ENCODE measurements at places on chromosomes 1 and 21.
A peak's percentile ranks its signal among the peaks of the same experiment; 100 is the strongest.

- no peak for DNase-seq
Observed at GRCh38 chr21:42426424-42426823, 22.7 kb downstream of the UBASH3A start.

DNA sequence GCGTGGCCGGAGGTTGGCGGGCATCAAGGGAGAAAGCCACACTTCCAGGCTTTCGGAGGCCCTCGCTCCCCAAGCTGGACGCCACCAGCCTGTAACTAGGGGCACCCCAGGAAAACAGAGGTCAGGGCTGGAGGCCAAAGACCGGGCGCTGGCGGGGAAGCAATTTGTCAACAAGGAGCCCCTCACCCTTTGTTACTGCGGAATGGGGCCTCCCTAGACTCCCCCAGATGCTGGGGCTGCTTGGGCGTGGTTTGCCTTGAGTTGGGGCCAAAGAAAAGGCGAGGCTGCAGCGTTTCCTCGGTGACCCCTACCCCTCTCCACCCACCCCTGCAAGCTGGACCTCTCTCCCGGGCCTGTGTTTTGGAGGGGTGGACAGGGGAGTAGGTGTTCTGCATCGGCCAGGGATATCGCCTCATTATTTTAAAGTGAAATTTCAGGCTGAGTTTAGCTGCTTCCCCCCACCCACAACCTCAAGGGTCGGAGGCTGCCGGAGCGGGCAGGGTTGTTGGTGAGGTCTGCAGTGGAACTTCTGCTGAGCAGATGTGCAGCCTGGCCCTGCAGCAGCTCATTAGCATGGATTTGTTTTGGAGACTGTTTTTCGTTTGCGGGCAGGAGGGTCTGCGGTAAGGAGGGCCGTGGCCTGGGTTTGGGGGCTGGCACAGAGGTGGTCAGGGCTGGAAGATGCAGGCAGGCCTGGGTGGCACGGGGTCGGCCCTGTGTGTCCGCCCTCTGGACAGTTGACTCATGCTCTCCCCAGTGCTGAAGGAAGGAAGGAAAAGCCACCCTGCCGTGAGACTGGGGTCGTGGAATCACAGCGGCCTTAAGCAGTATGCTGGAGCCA lies 1.5 kb downstream of the NBL1 start:
- no peak for DNase-seq

GRCh38 chr1:17119076-17119772 lies at the start of gene PADI2:
TSS of gene PADI2 (minus strand) at chr1:17119451. CDS start at chr1:17119371, 80 bp downstream.
- peak; percentile 70 for DNase-seq

DNA sequence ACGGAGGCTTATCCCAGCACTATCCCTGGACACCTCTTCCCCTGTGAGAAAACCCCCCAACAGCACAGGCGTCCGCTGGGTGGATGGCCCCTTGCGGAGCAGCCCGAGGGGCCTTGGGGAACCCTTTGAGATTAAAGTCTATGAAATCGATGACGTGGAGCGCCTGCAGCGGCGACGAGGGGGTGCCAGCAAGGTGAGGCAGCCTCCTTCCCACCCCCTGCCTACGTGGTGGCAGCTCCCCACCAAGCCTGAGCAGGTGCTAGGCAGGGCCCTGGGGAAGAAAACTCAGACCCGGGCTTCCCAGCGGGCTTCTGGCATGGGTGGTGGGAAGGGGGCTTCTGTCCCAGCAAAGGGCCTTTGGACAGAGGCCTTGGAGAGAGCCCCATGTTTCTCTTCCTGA lies 543.3 kb downstream of the KIF26B start:
- DNase-seq: no peak

GRCh38 chr1:84691122-84691783 lies 992 bp upstream of the SSX2IP start:
- DNase-seq: no peak

DNA sequence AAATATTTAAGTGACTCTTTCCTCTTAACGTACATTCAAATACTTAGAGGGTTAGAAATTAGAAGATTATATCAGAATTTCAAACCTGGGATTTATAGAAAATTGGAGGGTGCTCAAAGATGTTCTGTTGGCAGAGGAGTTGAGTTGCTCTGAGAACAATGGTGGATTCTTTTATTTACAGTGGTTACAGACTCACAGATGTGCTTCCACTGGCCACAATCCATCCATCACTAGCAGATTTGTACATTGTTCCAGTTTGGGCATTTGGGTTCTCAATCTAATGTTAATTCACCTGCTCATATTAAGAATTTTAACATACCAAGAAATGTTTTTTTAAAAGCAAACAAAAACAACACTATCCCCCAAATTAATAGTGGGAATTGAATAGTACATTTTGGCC lies 23.5 kb downstream of the DNAJC6 start:
- no peak for DNase-seq

DNA sequence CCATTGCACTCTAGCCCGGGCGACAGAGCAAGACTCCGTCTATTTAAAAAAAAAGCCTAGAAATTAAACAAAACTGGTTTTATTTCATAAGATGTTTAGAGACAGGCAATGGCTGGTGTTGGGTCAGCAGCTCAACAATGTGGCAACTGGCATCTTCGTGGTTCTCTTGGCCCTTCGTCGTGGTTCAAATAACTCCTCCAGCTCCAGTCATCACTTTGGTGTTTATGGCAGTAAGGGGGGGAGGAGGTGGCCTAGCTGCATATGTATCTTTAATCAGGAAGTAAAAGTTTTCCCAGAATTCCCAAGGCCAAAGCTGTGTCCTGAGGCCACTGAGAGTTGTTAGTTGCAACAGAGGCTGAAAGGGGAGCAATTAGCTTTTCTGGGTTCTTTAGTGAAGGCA lies 13.0 kb upstream of the LTN1 start:
- DNase-seq: no peak

- DNase-seq: no peak
Observed at GRCh38 chr1:162275622-162276175, 101.0 kb downstream of the SPATA46 start.

- no peak for DNase-seq
Observed at GRCh38 chr1:67997746-67998145, 52.7 kb downstream of the DIRAS3 start.

DNA sequence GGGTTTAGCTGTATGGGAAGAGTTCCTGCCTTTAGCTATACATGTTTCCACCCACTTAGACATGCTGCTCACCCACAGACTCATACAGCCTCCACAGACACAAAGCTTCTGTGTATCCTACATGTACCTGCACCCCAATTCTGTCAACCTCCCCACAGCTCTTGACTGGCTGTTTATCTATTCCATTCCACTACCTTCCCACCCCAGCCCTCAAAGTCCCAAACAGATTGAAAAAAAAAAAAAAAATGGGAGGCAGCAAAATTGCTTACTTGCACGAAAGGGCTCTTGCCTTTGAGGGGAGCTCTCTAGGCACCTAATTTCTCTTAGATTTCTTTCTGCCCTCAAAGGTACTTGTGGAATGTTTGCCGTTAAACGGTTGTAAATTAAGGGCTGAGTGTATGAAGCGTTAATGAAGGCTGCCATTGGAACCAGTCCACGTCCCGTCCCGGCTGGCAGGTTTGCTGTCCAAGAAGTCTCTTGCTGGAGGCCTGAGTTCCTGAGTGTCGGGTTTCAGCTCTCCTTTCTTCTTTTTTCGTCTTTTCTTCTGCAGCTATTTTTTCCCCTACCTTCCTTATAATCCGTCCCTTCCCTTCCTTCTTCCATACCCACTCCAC lies 43.6 kb downstream of the PBX1 start:
- DNase-seq: no peak

DNA sequence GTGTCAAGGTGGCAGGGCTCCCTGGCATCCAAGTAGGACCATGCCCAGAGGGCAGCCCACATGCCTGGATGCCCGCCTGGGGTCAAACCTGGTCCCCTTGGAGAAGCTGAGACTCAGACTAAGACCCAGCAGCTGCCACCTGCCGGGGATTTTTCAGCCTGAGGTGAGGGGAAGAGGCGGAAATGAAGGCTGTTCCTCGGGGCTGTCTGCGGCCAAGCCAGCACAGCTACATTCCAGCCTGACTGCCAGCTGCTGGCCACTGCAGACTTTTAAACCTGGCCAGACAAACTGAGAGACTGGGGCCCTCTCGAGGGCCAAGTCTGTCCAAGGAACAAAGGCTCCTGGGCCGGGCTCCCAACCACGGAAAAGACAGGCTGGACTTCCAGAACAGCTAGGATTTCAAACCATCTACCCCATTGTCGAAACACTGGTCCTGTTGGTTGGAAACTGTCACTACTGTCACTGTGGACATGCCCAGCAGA lies 21.9 kb upstream of the PLEKHG5 start:
- no peak for DNase-seq

GRCh38 chr1:24666794-24667193 lies 23.7 kb downstream of the SRRM1 start:
- no peak for DNase-seq

GRCh38 chr1:105492921-105493320 lies 1563.6 kb upstream of the PRMT6 start:
- DNase-seq: no peak

DNA sequence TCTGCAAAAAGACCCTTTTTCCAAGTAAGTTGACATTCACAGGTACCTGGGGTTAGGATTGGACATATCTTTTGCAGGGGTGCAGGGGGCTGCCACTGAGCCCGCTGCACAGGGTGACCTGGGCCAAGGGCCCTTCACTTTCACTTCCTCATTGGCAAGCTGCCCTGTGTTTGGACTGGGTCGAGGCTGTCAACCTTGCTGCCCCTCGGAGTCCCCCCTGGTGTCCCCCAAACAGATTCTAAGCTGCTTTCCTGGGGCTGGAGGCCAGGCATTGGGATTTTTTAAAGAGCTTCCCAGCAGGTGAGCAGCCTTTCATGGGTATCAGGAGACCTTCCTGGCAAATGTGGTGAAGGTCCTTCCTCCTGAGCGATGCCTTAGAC lies 7.9 kb upstream of the UMODL1 start:
- peak; percentile 47 for DNase-seq

- DNase-seq: peak; percentile 47
Observed at GRCh38 chr1:67307251-67308060, at the start of gene IL12RB2. TSS of gene IL12RB2 (plus strand) at chr1:67307873. CDS start at chr1:67320369, 12,496 bp downstream.

- DNase-seq: no peak
Observed at GRCh38 chr1:96482616-96483015, 239.0 kb upstream of the PTBP2 start.

- DNase-seq: peak; percentile 55
Observed at GRCh38 chr1:86704972-86705664, 742 bp downstream of the SH3GLB1 start.

GRCh38 chr1:203196371-203196770 lies 9.9 kb upstream of the CHI3L1 start:
- no peak for DNase-seq

DNA sequence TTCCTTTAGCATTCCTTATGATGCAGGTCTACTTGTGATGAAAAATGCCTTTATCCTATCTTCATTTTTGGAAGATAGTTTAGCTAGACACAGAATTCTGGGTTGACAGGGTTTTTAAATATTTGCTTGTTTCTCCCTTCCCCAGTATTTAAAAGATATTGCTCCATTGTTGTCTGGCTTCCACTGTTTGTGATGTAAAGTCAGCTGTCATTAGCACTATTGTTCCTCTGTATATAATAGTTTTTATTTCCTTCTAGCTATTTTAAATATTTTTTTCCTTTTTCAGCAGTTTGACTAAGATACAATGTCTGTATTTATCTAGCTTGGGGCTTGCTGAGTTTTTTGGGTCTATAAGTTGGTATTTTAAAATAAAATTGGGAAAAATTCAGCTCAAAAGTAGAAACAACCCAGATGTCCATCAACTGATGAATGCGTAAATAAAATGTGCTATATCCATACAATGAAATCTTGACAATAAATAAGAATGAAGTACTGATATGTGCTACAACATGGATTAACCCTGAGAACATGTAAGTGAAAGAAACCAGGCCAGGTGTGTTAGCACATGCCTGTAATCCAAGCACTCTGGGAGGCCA lies 11.2 kb downstream of the IFT25 start:
- no peak for DNase-seq

DNA sequence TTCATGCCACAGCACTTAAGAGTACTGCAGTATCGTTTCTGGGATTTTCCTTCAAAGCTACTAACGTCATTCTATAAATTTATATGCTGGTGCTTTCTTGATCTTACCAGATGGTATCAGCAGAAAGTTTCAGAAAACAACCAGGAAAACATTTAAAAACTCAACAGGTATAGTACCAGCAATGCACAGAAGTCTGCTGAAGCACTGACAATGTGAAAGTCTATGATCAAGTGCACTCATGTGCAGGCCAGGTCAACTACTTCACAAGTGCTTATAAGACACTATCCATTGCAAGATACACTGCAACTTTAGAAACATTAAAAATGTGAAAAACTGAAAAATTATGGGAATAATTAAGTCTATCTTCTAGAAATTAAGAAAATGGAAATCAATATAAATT lies 34.7 kb downstream of the LYST start:
- DNase-seq: no peak

DNA sequence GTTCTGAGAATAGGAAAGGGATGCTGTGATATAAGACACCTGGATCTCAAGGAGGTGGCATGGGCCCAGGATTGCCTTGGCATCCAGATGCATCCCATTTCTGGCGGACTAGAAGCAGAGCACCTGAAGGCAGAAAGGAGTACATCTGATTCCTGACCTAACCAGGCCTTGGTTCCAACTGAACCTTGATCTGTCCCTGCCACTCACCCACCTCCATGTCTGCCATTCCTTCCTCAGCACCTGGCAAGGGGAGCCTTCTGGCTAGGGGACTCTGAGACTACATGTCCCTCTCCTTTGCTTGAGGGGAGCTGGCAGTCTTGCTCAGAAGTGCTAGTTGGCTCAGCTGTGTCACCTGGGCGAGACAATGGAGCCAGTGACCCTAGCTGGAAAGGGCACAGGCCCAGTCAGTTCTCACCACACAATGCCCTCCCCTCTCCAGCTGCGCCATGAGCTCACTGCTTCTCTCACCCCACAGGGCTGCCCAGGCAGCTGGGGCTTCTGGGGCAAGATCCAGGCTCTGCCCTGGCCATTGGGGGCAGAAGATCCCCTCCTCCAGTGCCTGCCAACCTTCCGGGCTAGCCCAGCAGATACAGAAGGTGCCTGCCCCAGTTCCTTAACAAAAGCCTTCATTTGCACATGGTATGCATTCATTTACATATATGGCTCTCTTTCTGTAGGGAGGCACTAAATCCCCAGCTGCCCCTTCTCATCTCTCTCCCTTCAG lies 2.9 kb downstream of the IGSF8 start:
- DNase-seq: no peak

DNA sequence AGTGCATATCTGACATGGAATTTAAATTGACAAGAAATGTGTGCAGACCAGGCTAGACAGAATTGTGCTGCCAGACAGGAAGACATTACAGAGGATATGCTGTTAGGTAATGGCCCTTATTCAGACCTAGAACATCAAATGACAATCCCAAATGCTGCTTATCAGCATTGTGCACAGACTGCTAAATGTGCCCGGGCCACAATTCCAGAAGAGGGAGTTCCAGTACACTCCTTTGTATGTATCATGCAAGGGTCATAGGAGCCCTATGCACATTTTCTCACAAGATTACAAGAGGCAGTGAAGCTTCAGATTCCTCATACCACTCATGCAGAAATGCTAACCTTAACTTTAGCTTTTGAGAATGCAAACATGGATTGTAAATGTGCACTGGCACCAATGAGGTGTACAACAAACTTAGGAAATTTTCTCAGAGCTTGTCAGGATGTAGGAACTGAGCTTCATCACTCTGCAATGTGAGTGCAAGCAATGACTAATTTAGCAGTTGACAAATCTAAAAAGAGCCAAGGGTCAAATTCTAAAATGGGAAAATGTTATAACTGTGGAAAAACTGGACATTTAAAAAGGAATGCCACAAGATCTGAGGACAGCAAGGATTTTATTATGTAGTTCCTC lies 273.5 kb downstream of the COL11A1 start:
- no peak for DNase-seq

GRCh38 chr1:151474745-151475144 lies 15.5 kb upstream of the POGZ start:
- no peak for DNase-seq

GRCh38 chr1:198638894-198639635 lies at the start of gene PTPRC:
TSS of gene PTPRC (plus strand) at chr1:198639040. CDS start at chr1:198639269, 229 bp downstream.
- DNase-seq: peak; percentile 35

All from CD4-positive, alpha-beta T cell treated with Interleukin-15 for 1 hour (primary cell).